Kidney capillary endothelial cell (primary cell): ENCODE measurements at places on chromosomes 7 and 10.
A peak's percentile ranks its signal among the peaks of the same experiment; 100 is the strongest.

GRCh38 chr7:112546723-112547513 lies 66.1 kb downstream of the LSMEM1 start:
- DNase-seq, result no peak

GRCh38 chr7:39910108-39910869 lies 39.8 kb upstream of the CDK13 start:
- no peak for DNase-seq

GRCh38 chr7:27176962-27177794 lies 3.1 kb upstream of the HOXA10 start:
- DNase-seq, result no peak

DNA sequence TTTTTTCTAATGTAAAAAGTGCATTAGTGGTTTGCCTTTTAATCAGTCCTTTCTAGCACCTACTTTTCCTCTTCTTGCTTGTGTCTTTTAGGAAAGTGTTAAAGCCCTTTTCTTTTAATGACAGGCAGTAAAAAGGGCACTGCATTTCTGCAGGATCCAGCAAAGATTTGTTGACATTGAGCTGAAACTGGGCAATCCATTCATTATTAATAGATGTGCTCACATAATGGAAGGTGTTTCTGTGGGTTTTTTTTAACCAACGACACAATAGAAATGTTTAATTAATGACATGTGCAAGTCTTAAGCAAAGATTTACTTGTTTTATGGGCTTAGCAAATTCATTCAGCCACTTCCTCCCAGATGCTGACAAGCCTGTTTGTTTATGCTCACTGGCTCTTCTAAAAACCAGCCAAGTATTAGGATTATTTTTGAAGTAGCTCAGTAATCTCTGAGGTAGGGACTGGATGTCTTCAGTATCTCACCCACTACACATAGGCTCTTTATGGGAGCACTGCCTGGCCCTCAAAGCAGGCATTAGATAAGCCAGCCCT lies 1201.1 kb downstream of the SORCS1 start:
- DNase-seq, result no peak

- no peak for DNase-seq
Measured at GRCh38 chr7:1715331-1715625, 45.2 kb downstream of the ELFN1 start.

DNA sequence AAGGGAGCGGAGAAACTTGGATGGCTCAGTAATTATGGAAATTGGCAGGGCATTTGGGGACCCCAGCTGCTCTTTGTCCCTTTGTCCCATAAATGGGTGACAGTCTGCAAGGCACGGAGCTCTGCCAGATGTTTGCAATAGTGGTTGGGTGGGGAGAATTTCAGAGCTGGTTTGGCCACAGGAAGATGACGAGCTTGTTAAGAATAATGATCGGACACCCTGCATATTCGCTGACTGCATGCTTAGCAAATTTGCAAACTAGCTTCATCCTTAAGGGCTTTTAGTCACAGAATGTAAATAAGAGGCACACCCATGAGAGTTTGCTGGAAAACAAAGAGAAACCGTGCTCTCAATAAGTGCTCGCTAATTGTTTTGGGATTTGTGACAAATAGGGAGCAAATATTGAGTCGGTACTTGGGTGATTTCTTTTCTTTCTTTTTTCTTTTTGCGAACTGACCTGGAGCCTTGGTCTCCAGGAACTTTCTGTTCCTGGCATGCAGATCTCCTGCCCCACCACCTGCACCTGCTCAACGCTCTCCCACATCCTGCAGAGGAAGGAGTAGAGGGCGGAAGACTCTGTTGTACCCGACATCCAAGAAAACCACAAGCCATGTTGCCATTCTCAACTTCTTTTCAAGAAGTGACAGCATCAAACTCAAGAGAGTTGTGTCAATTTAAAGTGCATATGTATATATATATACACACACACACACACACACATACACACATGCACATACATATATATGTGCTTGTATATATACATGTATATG lies 238.9 kb downstream of the CAMK1D start:
- no peak for DNase-seq

- DNase-seq, result peak; percentile 24
Measured at GRCh38 chr10:13959443-13960359, 371.0 kb downstream of the FRMD4A start.

GRCh38 chr7:816300-816750 lies 16.0 kb upstream of the SUN1 start:
- DNase-seq, result peak; percentile 93

DNA sequence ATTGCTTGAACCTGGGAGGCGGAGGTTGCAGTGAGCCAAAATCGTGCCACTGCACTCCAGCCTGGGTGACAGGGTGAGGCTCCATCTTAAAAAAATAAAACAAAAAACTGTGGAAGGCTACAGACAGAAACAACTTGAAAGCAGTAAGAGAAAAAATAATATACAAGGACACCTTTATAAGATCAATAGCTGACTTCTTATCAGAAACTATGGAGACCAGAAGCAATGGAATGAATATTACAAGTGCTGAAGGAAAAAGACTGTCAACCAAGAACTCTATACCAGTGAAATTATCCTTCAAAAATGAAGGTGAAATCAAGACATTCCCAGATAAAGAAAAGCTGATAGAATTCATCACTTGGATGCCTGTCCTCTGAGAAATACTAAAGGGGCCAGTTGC lies 49.0 kb downstream of the RBAK start:
- DNase-seq, result no peak

DNA sequence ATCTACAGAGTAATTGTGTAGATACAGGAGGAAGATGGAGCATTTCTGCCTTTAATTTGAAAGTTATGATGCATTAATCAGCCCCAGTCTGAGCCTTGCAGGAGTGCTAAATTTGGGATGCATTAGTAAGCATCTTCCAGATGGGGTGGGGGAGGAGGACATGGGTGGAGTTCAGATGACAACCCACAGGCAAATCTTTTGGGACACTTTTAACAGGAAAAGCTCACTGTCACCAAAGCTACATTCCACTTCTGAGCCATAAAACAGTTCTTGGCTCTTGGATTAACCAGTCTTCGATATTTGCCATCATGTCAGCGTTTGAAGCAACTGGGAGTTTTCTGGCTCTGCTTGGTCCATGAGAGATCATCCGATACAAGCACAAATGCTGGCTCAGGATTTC lies 121.1 kb downstream of the CXCL12 start:
- no peak for DNase-seq

GRCh38 chr7:120273476-120273975 lies 551 bp downstream of the KCND2 start:
- DNase-seq, result no peak

GRCh38 chr10:124097883-124098282 lies 4.5 kb upstream of the CHST15 start:
- DNase-seq, result no peak

DNA sequence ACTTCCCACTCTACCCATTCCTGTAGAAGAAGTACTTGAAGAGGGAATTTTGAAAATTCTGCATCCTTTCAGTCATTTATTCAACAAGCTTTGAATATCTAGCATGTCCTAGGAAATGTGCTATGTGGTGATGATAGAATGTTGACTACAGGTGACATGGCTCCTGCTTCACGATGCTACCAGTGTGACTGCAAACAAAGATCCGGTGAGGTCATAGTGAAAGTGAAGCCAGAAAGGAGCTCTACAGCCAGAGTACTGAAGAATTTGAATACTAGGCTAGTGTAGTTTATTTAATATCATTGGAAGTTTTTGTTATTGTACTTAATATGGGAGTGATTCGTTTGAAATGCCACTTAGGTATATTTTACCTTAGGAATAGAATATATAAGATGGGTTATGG lies 348.1 kb downstream of the TFEC start:
- DNase-seq, result no peak
